ENCODE measurements at places on chromosomes 1 and 21. TPM values are rescaled to one million over a fixed set of nuclear protein-coding genes. Genes with fewer than 3 reads are reported as not detected.

SESN2 gene
- total RNA-seq, result 33.2 TPM

GNAT2 gene
- total RNA-seq, result 0.18 TPM

PRKCZ gene
- total RNA-seq, result 1.6 TPM

PAQR6 gene
- not detected for total RNA-seq

Measured in fibroblast of the aortic adventitia (primary cell).